ENCODE measurements at places on chromosomes 1 and 21.

GRCh38 chr1:3795453-3796214 lies 664 bp downstream of the LRRC47 start:
- DNase-seq: no peak

DNA sequence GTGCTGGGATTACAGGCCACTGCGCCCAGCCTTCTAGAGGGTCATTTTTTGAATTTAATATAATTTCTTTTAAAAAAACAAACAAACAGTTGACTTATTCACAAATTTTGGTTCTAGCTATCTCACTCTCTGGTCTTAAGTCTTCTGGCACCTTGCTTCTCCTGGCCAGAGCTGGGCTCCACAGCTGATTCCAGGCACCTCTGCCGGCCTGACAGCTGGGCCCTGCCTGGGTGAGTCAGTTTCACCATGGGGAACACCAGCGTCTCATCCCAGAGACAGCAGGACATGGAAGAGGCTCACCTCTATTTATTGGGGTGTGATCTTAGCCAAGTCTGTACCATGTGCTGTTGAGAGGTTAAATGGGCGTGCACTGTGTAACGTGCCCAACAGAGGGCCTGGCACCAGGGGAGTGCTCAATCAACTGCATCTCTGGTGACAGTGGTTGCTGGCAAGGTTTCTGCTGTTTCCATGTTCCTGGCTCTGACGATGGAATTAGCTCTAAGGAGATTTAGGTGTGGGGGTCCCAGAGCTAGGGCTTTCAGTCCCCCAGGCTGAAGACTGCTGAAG lies 956 bp downstream of the CPLANE2 start:
- peak; percentile 52 for DNase-seq

DNA sequence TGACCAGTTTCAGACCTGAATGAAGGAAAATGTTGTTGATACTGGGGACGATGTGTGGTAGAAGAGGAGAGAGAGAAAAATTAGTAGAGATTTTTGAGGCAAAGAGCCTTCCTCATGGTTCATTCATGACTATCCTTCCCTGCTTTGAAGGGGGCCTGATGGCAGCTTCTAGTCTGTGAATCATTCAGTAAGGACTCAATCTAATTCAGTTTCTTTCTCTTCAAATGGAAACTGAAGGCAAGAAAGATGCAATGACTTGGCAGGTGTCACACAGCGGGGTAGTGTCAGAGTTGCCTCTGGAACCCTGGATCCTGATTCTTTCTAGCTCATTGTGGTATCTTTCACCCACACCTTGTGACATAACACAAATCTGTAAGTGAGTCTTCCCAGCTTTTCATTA lies 14.9 kb upstream of the CD5L start:
- no peak for DNase-seq

- no peak for DNase-seq
Measured at GRCh38 chr1:235136111-235136510, 7.5 kb upstream of the TOMM20 start.

GRCh38 chr21:33543505-33544129 lies 779 bp downstream of the SON start:
- DNase-seq: no peak

DNA sequence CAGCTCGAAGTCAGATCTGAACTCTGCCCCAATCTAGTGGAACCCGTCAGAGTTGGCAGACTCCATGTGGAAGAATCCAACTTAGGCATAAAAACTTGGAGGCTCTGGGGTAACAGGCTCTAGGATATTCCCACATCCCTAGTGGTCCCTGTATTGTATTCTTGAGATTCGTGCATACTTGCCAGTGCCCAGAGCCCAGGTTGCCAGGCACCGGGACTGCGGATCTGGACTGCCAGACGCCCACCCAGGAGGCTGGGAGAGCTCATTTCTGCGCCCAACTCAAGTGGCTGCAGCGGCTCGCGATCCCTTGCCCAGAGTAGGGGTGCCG lies 1.1 kb downstream of the GRIK1 start:
- no peak for DNase-seq

DNA sequence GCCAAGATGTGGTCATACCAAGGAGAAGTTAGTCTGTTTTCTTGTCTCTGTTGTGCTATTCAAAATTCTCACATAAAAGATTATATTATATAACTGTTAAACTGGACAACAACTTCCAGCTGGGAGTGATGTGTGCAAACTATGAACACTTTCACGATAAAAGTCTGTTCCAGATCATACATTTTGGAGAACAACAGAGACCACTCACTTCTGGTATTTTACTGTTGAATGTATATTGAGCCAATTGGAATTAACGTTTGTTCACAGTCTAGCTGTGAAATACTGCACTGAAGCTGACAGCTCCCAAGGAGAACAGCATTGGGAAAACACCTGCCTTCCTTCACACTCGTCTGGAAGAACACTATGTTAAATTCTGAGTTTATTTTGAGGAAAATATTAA lies 860 bp upstream of the SHCBP1L start:
- no peak for DNase-seq

DNA sequence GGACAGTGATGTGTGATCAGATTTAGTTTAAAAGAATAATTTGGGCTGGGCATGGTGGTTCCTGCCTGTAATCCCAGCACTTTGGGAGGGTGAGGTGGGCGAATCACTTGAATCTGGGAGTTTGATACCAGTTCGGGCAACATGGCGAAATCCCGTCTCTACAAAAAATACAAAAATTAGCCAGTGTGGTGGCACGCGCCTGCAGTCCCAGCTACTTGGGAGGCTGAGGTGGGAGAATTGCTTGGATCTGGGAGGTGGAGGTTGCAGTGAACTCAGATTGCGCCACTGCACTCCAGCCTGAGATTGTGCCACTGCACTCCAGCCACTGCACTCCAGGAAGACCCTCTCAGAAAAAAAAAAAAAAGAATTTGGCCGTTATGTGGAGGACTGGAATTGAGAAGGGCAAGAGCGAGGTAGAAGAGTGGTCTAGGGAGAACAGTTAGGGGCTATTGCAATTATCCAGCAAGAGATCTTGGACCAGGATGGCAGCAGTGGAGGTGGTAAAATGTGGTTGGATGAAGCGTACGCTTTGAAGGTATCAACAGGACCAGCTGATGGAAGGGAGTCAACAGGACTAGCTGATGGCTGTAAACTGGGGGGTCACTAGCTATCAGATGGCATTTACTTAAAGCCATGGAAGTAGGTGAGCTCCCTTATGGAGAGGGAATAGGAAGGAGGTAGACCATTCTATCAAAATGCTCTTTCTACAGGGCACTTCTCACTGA lies 9.6 kb downstream of the BTBD19 start:
- DNase-seq: no peak

- no peak for DNase-seq
Measured at GRCh38 chr1:153585006-153585405, 19.4 kb upstream of the S100A2 start.

GRCh38 chr1:156667968-156668709 lies 9.1 kb downstream of the NES start:
- no peak for DNase-seq

DNA sequence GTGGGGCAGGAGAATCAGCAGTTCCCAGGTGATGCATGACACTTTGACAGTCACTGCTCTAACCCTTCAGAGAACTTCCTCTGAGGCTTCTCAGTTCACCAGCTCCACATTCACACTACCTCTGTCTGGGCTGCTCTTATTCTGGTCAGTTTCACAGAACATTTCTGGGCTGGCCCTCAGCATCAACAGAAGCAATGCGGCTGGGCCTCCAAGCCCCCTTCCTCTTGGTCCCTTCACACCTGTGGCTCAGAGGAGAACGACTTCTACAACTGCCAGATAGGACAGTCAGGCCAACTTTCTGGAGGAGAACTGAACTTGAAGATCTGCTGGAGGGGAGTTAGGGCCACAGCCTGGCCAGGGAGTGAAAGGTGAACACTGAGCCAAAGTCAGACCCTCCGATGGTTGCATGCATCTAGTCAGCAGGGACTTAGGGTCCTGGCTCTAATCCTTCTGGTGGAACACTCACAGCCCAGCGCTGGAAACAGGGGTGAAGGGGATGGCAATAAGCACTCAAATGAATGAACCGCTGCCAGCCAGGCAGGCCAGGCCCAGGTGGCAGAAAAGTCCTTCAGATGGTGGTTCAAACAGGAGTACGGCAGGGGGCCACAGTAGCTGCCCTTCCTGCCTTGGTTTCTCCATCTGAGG lies 274.1 kb downstream of the FOXD2 start:
- no peak for DNase-seq

GRCh38 chr1:237799762-237800474 lies 90.8 kb downstream of the ZP4 start:
- no peak for DNase-seq

- no peak for DNase-seq
Measured at GRCh38 chr1:56334047-56334446, 245.3 kb downstream of the PLPP3 start.

- no peak for DNase-seq
Measured at GRCh38 chr1:25624156-25624555, 7.6 kb downstream of the MAN1C1 start.

DNA sequence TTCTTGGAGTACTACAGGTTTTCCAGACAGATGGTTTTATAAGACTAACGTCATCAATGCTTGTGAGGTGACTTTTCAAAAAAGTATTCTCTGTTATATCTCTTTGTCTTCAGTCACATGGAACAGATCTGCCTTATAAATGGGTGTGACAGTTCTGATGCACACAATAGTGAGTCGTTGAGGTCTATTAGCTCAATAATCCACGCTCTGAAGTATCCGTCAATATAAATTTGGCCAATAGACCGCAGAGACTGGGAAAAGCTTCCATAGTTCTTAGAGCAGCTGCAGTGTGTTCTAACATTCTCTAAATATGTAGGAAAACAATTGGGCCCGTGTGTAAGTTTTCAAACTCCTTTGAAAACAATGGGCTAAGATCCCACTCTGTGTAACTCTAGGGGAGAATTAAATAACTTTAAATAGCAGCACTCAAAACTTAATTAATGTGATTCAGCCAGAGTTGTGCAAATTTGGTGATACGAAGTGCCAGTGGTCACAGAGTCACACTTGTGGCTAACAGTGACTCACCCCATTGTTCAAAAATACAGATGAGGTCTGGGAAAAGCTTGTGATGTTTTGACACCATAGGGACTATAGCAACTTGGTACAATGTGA lies 316.0 kb downstream of the LMO4 start:
- DNase-seq: no peak

DNA sequence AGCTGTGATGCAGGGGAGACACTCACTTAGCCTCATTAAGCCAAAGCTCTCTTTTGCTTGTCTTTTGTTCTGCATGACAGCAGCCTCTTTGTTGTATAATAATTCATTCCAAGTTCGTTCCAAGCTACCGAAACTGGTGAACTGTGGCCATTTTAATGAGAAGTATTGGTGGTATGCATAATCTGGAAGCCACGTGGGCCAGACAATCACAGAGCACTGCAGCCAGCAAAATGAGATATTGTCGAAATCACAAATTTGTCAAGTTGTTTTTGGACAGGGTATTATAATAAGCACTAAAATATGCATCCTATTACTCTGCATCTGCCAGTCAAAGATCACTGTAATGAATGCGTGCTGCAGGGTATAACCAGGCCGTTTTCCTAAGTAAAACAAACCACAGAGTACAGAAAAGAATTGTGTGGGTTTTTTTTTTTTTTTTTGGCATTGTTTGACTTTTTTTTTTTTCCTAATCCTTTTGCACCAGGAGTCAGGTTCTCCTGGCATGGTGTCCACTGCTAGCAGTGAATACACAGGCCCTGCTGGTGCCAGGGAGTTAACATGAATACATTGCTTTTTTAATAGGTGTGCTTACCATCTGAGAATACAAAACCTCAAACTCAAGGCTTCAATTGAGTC lies 423.9 kb downstream of the PTBP2 start:
- DNase-seq: no peak

GRCh38 chr1:6683434-6683833 lies 18.2 kb downstream of the DNAJC11 start:
- DNase-seq: no peak

DNA sequence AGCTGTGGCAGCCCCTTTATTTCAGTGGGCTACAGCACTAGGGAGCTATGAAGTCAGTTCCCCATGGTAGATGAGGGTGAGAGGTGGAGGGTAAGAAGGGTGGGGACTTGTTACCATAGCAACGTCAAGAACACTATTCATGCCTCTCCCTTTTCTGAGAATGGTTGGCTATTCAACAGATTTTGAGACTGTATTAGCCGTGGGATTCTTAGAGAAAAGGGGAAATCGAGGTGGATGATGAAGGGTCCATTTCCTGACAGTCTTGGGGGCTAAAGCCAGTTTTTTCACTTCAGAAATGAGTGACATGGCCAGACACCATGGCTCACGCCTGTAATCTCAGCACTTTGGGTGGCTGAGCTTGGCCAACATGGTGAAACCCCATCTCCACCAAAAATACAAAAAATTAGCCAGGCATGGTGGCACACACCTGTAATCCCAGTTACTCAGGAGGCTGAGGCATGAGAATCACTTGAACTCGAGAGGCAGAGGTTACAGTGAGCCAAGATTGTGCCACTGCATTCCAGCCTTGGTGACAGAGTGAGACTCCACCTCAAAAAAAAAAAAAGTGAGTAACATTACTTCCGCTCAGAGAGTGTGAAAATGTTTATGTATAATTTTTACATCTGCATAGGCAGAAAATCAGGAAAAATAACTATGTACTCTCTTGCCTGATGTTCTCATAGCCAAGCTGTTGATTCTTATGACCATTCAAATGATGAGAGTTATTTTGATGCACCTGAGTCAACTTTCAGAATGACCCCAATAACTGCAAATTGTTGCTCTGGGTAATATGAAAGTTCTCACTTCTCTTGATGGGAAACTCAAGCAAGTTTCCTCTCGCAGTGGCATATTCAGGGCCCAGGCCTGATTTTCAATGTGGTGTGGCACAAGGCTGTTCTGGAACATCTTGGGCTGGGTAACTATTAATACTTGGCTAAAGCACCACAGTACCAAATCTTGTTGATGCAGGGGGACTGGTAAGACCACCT lies 23.2 kb upstream of the RGSL1 start:
- no peak for DNase-seq

DNA sequence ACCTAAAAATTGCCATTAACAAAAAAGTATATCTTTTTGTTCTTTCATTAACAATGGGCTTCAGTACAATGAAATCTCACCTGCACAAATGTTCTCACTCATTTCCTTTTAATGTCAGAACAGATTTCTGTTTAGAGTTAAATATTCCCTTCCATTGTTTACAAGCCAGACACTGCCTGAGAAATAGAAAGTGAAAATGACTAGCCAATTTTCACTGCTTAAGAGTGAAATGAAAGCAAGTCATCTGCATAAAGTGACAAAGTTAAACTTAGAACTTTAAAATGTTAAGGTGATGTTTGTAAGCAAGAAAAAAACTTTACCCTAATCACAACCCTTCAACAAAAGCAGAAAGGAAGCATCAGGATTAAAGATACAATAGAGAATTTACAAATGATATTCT lies 27.5 kb downstream of the COA6 start:
- DNase-seq: no peak

- DNase-seq: no peak
Measured at GRCh38 chr1:174966008-174966572, 33.7 kb upstream of the CACYBP start.

DNA sequence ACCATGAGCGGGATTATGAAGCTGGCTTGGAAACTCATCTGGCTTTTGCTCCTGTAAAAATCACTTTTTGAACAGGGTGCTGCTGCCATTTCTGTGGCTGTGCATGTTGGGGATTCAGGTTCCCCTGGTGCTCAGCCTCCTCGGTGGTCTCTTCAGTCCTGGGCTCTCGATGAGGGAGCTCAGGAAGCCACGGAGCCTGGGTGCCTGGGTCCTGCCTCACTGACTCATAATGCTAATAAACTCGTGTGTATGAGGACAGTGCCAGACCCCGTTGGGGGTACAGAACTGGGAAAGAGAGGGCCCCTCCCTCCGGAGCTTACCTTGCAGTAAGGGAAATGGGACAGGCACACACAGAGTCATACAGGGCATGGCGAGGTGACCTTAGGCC lies 5.8 kb downstream of the COQ8A start:
- no peak for DNase-seq
